ENCODE measurements at places on chromosomes 11 and 22. TPM values are rescaled to one million over a fixed set of nuclear protein-coding genes. Genes with fewer than 3 reads are reported as not detected.
A peak's percentile ranks its signal among the peaks of the same experiment; 100 is the strongest.

Gene BTBD18
- total RNA-seq, result not detected

Gene LRRC74B
- total RNA-seq, result not detected

Gene TRPM5
- total RNA-seq, result not detected

Gene TNNI2
- 0.33 TPM for total RNA-seq

Gene MMP8
- not detected for total RNA-seq

Gene OR2AG1
- total RNA-seq, result not detected

Gene HIRA
- total RNA-seq, result 44.8 TPM

Gene EXPH5
- total RNA-seq, result 0.85 TPM

- DNase-seq, result peak; percentile 39
These were observed 58.2 kb downstream of the RRAS2 start for GRCh38 chr11:14300661-14301304.

DNA sequence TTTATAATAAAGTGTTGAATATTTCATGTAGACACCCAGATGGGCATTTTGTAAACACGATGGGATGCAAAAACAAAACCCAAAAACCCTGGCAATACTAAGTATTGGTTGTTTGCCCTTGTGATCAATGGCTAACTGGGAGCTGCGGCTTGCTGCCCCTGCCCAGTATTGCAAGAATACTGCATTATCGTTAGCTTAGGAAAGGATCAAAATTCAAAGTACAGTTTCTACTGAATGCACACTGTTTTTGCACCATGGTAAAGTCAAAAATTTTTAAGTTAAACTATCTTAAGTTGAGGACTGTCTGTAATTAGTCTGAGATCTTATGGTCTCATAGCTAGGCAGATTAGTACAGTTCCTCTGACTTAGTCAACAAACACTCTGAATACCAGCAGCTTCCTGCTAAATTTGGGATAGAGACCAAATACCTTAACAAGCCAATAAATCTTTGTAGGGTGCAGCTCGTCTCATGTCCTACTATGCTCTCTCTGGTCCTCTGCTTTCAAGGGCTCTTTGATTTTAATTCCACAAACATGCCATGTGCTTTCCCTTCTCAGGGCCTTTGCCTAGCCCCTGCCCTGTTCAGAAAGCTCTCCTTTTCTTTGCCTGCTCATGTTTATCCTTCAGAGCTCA, 4.0 kb downstream of the CCDC90B start:
- DNase-seq, result no peak

DNA sequence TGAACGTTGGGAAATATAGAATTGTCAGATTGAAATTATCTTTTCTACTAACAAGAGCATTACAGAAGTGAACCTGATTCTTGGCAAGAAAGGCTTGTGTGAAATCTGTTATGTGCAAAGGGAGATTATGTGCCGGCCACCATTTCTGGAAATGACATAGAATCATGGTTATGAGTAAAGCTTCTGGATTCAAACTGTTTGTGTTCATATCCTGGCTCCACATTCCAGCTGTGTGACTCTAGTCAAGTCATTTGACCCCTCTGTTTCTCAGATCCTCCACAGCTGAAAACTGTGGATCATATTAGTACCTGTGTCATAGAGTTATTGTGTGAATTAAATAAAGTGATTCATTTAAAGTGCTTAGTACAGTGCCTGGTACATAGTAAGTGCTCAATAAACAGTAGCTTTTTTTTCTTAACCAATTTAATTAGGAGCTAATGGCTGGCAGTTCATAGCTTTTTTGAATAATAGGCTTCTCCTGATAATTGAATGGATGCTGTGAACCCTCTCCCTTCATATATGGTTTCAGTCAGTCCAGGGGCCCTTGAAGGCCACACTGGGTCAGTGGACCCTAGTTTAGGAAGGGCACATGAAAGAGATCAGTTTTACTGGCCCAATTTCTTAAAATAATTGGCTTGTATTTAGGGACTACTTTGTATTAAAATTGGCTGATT, 34.6 kb downstream of the EHF start:
- DNase-seq, result no peak

GRCh38 chr11:104219096-104219495, 55.1 kb upstream of the PDGFD start:
- DNase-seq, result no peak

DNA sequence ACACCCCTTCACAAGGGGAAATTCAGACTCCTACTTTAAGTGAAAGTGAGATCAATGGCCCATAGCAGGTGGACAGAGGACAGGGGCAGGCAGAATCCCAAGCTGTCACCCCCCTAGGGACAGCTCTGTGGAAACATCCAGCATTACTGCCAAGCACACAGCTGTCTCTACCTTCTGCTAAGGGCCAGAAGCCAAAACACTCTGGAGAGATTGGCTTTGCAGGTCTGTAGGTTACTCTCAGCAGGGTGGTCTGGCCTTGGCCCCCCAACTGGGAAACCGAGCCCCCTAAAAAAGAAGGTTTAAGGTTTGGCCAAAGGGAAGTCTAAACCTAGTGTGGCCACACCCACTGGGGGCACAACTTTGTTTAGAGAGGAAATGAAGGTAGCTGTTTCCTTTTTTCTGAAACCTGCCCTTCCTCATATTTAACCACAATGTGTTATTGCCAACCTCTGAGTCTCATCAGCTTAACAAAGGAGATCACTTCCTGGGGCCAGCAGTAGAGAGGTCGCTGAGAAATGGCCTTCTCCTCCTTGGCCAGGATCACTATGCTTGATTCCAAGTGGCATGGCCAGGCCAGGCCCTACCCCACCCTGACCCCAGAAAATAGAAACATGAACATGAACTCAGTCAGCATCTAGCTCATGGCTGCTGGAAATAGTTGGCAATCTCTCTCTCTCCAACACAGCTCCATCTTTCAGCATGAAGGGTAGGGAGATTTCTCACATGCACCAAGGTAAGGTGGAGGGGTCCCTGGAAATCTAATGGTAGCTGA, 25.9 kb upstream of the SCARF2 start:
- DNase-seq, result peak; percentile 57

- no peak for DNase-seq
These were observed 117.2 kb upstream of the BMAL1 start for GRCh38 chr11:13160346-13160745.

- no peak for DNase-seq
These were observed 154.9 kb downstream of the TRPC6 start for GRCh38 chr11:101428918-101429317.

GRCh38 chr11:2316169-2316962, 14.6 kb downstream of the TSPAN32 start:
- no peak for DNase-seq
